Ureter (tissue), 1 donor: ENCODE measurements at places on chromosomes 4 and X. TPM values are rescaled to one million over a fixed set of nuclear protein-coding genes. Genes with fewer than 3 reads are reported as not detected.

The HERC5 gene
- total RNA-seq: 3.0 TPM

The PLK4 gene
- 4.7 TPM for total RNA-seq

The PRR32 gene
- not detected for total RNA-seq

The MAGEA8 gene
- not detected for total RNA-seq

The ATP10D gene
- 35.7 TPM for total RNA-seq

The SLC7A11 gene
- 19.2 TPM for total RNA-seq

The SLC30A9 gene
- total RNA-seq: 61.3 TPM

The GLUD2 gene
- 2.5 TPM for total RNA-seq
